ENCODE measurements at places on chromosomes 6 and 20. TPM values are rescaled to one million over a fixed set of nuclear protein-coding genes. Genes with fewer than 3 reads are reported as not detected.

Gene KIF13A
- 28.5 TPM for total RNA-seq

Gene OSER1
- total RNA-seq = 30.4 TPM

Gene C20orf204
- 4.4 TPM for total RNA-seq

Gene ANKEF1
- 2.8 TPM for total RNA-seq

Gene TMEM170B
- 56.0 TPM for total RNA-seq

Gene RNF8
- 27.5 TPM for total RNA-seq

Gene COX4I2
- total RNA-seq = not detected

Gene GSTA2
- not detected for total RNA-seq

Gene BMP5
- 0.94 TPM for total RNA-seq

Gene OR2H1
- not detected for total RNA-seq

Gene DHX16
- 22.5 TPM for total RNA-seq

Gene BFSP1
- 0.31 TPM for total RNA-seq

Gene PHACTR1
- total RNA-seq = 90.5 TPM

Gene MYBL2
- total RNA-seq = 2.2 TPM

Gene HMGN3
- total RNA-seq = 58.8 TPM

Gene TRIM10
- total RNA-seq = 0.31 TPM

Gene TOX2
- 0.63 TPM for total RNA-seq

Gene LPA
- 2.5 TPM for total RNA-seq

Gene RAMACL
- 11.9 TPM for total RNA-seq

Gene PARD6B
- 9.4 TPM for total RNA-seq

Gene SLX4IP
- 7.8 TPM for total RNA-seq

Gene KIAA1755
- total RNA-seq = 2.8 TPM

Gene BICRAL
- 36.0 TPM for total RNA-seq

Gene C2
- 3.1 TPM for total RNA-seq

Gene GJA10
- not detected for total RNA-seq

All from parietal lobe (tissue), 2 donors.